ENCODE measurements at places on chromosomes 16 and 17.

GRCh38 chr16:80599466-80599865 is 58.7 kb downstream of the DYNLRB2 start:
- DNase-seq = no peak

DNA sequence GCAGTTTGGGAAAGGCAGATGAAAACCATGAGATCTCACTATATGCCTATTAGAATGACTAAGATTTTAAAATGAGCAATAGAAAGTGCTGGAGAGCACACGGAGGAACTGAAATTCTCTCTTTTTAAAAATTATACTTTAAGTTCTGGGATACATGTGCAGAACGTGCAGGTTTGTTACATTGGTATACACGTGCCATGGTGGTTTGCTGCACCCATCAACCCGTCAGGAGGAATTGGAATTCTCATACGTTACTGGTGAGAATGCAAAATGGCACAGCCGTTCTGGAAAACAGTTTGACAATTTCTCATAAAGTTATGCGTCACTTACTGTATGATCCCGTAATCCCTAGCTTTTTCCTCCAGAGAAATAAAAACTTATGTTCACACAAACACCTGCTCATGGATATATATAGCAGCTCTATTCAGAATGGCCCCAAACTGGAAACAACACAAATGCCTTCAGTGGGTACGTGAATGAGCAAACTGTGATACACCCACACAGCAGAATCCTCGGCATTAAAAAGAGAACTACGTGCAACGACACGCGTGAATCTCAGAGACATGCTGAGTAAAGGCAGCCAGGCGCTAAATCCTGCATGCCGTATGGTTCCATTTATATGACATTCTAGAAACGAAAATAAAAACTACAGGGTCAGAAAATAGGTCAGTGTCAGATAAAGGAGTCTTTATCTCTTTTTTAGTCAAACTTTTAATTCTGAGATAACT is 11.8 kb downstream of the PIK3R6 start:
- DNase-seq = no peak

GRCh38 chr16:51870296-51870854 is 676.6 kb downstream of the TOX3 start:
- DNase-seq = no peak

- no peak for DNase-seq
These were observed 858 bp upstream of the SMARCE1 start for GRCh38 chr17:40648384-40648968.

DNA sequence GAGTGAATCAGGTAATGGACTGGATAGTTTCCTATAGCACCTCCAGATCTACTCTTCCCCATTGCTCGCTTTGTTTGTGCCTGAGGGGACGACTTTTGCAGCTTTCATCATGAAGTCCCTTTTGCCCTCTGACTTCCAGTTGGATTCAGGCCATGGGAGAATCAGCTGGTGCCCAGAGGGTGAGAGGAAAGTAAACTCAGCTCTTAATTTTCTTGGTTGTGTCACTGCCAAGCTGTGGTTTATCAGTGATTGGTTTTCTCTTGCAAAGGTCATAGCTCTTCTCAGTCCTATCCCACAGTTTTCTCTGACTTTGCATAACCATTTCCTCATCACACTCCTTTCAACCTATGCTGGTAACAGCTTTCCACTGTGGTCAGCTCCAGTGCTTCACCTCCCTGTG is 200.1 kb downstream of the KCNJ2 start:
- no peak for DNase-seq

DNA sequence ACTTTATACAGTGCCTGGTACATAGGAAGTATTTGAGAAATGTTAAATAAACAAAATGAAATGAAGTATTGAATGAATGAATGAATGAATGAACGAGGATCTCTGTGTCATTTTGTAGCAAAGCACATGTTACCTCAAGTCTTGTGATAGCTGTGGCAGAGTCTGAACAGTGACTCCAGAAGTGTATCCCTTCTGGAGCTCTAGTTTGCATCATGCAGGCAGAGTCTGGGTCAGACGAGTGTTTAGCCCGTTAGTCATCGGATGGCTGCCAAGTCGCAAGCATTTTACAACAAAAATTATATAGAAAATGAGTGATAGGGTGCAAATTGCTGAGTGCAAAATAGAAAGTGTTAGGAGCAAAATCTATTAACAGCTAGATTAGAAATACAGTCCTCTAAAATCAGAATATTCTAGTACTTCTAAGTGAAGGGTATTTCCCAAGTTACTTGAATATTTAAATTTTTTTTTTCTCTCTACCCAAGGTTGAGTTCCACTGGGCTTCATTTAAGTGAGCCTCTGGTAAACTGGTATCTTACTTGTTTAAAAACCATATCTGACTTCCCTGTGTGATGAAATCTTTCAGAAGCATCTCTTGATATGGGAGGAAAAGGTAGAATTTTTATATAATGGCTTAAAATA is 113.3 kb downstream of the FTO start:
- no peak for DNase-seq

- DNase-seq = no peak
These were observed 9.0 kb downstream of the HAS3 start for GRCh38 chr16:69114346-69114975.

DNA sequence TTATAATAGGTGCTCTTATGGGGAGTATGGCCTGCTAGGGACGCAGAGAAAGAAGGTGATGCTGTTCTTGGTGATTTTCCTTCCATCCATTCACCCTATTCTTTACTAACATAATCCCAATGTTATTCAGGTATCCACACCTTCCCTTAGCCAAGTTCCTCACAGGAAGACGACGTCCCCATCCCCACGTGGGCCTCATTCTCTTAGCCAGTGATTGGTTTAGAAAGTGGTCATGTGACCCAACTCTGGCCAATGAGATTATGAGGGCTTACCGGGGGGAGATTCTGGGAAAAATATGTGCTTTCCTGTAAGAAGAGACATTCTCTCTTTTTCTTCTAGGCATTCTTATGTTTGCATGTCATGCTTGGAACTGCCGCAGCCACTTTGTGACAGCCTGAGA is 474.7 kb downstream of the HAPSTR1 start:
- DNase-seq = no peak

Measured in stimulated activated CD4-positive, alpha-beta T cell treated with anti-CD3 and anti-CD28 coated beads, Interleukin-4, amount 100 ng/mL, for 48 hours (primary cell).